ENCODE measurements at places on chromosomes 3 and 15.
A peak's percentile ranks its signal among the peaks of the same experiment; 100 is the strongest.

DNA sequence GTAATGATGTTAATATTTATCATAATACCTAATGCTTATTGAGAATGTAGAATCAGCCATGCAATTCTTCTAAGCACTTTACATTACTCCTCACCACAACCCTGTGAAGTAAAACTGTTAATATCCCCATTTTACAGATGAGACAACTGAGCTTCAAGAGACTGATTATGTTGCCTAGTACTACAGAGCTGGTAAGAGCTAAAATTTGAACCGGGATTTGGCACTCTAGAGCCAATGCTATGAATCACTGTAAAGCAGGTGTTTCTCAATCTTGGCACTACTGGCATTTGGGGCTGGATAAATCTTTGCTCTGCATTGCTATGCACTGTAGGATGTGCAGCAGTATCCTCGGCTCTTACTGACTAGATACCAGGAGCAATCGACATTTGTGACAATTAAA is 367.7 kb downstream of the MAGI1 start:
- no peak for DNase-seq

GRCh38 chr15:100595964-100596363 is 6.0 kb downstream of the LINS1 start:
- DNase-seq: no peak

GRCh38 chr3:131067983-131068382 is 41.3 kb downstream of the NEK11 start:
- DNase-seq: no peak

DNA sequence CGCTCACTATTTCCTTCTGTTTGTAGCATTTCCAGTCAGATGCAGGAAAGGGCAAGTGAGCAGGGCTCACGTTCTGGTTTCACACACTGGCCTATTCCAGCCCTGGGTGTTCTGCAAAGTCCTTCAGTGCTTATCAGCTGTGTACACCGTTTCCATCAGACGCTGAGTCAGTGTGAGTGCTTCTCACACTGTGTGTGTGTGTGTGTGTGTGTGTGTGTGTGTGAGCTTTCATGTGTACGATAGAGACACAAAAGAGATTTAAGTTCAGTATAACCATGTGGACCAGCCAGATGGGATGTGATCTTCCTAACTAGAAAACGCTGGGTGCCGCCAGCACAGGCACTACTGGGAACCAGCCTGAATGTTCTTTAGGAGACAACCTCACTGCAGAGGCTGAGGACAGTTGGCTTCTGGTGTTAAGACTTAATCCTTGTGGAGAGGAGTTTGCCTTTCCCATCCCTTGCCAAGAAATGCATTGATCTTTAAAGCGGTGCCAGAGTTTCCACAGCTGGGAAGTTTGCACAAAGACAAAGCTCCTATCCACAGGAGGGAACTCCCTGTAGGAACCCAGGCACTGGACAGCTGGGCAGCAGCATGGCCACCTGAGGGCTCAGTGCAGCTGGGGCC is 3.9 kb upstream of the CHSY1 start:
- no peak for DNase-seq

- no peak for DNase-seq
Observed at GRCh38 chr3:3628676-3629328, 170.4 kb upstream of the LRRN1 start.

- no peak for DNase-seq
Observed at GRCh38 chr15:82647835-82648256, 683 bp upstream of the CPEB1 start.

DNA sequence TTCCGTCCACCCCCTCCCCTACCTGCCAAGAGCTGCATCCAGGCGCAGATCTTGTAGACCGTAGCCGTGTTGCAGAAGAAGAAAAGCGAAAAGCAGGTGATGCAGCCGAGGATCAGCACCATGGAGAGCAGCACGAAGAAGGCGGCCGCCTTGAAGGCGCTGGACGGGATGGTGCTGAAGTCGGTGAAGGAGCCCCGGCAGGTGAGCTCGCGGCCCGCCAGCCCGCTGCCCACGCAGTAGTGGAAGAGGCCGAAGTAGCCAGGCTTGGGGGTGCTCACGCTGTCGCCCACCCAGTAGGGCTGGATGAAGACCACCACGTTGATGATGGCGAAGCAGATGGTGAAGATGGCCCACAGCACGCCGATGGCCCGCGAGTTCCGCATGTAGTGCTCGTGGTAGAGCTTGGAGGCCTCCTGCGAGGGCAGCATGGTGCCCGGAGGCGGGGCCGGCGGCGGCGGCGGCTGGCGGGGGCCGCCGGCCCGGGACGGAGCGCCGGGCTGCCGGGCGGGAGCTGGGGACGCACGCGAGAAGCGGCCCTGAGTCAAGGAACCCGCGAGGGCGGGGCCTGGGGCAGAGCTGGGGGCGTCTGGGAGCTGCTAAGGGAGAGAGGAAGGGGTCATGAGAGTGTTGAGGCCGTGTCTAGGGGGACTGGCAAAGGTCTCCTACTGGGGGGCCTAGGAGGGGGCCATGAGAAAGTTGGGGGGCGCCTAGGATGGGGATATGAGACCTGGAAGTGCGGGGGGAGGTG is 1.2 kb downstream of the LHFPL4 start:
- peak; percentile 66 for DNase-seq

DNA sequence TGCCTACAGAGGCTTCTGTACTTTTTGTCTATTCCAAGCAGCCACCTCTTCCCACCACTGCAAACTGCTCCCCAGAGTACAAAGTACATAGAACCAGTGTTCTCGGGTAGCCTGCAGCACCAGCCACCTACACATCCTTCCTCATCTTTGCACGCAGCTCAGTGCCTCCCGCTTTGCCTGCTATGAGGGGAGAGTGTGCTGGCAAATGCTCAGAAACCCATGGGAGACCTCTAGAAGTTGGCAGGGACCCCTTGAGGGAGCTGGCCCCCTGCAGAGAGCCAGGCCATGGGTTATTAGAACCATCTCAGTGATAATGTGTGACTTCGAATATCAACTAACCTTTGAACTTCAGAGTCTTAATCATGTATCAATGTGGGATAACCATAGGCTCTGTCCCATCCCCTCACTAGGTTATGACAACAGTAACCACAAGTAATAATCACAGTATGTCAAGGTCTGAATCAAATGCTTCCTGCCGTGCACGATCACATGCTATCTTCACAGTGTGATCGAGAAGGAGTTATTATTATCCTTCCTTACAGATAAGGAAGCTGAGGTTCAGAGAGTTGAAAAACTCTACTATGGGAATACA is 22.8 kb upstream of the SMAD3 start:
- no peak for DNase-seq

DNA sequence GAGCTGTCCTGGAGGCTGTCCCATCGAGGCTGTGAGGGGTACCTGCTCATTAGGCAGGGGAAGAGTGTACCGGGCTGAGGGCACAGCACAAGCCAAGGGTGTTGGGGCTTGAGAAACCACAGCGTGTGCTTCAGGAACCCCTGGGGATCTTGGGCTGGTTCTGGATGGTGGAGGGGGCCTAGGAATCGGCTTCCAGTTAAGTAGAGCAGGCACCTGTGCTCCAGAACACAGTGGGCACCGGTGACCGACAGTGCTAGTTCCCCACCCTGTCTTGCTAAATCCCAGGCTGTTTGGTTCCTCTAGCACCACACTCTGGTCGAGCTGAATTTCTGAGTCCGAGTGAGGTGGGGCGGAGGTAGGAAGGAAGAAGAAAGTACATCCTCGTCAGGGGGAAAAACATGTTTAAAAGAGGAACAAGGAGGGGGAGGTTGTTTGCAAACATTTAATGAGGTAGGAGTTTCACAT is 29.1 kb downstream of the SLC6A6 start:
- DNase-seq: no peak

DNA sequence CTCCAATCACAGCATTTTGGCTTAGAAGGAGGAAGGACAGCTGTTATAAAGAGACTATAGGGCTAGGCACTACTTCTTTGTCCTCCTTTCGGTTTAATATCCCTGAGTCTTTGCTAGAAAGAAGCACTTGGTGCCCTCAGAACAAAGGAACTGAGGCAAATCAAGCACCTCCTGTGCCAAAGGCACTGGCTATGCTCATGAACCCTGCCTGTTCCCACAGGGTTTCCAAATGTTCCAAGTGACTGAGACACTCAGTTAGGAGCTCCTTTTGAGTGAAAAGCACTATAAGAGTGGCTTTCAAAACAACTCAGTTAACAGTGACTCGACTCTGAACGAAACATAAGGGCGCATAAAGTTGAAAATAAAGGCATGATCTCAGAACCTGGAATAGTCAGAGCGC is 25.0 kb downstream of the TBC1D2B start:
- DNase-seq: no peak

DNA sequence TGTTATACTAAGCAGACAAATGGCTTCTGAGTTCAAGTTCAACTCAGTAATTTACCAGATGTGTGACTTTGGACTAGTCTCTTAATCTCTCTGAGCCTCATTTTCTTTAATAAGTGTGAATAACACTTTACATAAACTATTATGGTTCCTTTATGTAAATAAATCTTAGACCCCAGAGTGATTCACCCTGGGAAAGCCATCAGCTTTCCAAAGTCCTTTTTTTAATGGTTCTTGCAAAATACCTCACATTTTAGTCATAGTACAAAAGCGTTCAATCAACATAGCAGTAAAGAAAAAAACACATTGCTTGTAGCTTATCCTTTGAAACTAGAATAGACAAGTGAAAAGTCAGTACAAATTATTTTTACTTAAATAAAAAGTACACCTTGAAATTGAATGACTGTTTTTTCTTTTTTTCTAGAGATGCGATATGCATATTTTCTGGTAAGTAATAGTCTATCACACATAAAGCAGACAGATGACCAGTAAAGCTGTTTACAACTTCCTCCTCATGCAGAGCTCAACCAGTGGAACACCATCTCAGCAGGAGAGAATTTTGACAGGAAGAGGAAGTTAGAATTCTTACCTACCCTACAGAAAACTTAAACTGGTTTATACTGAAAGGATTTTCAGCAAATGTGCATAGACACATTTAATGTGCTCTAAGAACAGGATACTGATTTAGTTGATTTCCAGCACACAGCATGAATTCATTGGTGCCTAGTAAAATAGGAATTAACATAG is 123.0 kb upstream of the AGBL1 start:
- no peak for DNase-seq

GRCh38 chr3:50612234-50612882 is 784 bp upstream of the CISH start:
- DNase-seq: no peak

DNA sequence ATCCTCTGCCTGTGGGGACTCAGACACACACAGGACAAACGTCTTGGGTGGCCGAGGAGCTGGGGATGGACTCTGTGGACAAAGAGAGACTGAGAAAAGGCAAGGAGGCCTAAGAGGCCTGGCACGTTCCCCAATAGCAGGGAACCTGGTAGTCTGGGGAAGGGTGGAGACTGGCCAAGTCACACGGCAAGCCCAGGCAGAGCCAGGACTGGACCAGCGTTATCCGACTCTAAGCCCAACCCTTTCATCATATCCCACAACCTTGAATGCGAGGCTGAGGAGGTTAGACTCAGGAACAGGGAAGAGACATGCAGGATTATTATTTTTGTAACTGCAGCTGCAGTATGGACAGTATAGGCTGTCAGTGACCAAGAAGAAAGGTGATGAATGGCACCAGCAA is 53.4 kb downstream of the SLC6A11 start:
- no peak for DNase-seq

DNA sequence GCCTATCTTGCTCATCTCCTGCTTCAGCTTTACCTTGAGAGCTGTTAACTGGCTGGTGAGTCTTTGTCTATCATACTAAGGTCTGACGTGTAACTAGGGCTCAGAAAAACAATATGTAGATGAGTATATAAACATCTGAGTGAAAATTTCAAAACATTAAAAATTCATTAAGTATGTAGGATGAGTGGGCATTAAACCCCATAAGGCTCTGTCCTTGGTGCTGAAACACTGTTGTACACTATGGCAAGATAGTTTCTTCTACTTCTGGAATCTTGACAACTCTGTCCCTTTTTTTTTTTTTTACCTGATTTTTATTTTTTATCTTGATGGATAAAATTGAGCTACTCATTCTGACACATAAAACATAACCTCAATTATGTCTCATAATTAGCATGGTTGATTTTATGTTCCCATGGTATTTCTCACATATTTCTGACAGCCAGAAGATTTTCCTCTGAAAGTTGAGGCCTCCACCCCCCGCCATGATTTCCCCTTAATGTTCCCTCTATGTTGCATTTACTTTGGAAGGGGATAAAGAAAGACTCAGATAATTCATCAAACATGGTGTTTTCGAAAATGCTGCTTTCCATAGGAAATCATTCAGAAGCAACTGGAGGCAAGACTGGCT is 54.3 kb downstream of the DGKG start:
- DNase-seq: peak; percentile 75

- DNase-seq: peak; percentile 92
Observed at GRCh38 chr15:98853161-98853560, 154.4 kb downstream of the PGPEP1L start.

- no peak for DNase-seq
Observed at GRCh38 chr15:100167884-100168375, 173.8 kb downstream of the ADAMTS17 start.

GRCh38 chr3:66762916-66763693 is 235.0 kb upstream of the KBTBD8 start:
- DNase-seq: no peak

DNA sequence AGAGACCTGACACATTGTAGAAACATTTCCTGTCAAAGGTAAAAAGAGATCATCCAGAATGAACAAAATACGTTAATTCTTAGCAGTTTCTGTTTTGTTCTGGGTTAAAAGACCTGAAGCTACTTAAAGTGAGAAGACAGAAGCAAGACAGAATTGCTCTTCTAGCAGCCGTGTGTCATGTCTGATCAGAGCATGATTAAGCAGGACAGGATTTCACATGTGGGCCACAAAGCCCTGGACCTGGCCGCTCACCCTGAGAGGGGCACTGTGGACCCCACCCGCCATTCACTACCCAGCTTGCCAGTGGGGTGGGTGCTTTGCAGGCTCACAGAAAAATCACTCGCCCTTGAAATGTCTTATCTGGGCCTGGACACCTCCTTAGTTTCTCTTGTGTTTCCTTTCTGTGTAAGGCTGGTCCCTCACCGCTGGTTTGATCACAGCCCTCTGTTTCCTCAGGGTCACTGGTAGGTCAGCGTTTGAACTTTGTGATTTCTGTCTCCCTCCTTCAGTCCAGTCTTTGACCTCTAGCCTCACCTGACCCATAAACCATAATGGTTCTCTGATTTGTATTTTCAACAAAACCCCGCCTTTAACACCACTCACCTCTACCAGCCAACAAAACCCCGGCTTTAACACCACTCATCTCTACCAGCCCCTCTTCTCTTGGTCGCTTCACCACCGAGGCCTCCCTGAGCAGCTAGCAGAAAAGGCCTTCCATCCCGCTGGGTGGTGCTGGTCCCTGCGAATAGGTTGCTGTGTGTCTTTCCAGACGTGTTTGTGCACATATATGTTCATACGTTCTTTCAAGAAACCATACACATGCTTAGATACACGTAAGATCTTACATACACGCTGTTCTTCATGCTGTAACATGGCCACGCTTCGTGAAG is 185.0 kb downstream of the OR4M2 start:
- DNase-seq: no peak

DNA sequence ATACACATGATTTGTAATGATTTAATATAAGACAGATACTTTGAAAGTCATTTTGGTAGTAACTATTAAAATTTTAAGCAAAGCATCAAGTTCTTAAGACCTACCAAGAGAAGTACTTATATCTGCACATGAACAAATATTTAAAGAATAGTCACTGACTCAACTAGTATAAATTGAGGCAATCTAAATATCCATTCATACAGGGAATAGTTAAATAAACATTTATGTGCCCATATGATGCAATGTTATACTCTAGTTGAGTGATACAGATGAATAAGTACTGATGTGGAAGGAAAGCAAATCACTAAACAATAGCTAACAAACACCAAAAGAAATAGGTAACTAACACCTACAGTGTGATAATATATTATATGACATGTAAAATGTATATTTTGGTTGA is 527.7 kb downstream of the EPHA3 start:
- DNase-seq: no peak
